CD4-positive, alpha-beta memory T cell (primary cell): ENCODE measurements at places on chromosomes 6 and 20. TPM values are rescaled to one million over a fixed set of nuclear protein-coding genes. Genes with fewer than 3 reads are reported as not detected.
A peak's percentile ranks its signal among the peaks of the same experiment; 100 is the strongest.

Gene PDYN
- total RNA-seq, result not detected

Gene OR14J1
- total RNA-seq, result not detected

Gene MCCD1
- total RNA-seq, result not detected

Gene FOXQ1
- not detected for total RNA-seq

Gene TMEM200A
- 1.2 TPM for total RNA-seq

Gene WFDC12
- total RNA-seq, result not detected

Gene PLTP
- not detected for total RNA-seq

Gene CLPSL2
- not detected for total RNA-seq

Gene ARMH2
- total RNA-seq, result 3.1 TPM

Gene MUC22
- not detected for total RNA-seq

- no peak overlapping the region for H3K4me3 ChIP-seq
- no peak overlapping the region for H3K27ac ChIP-seq
- no peak for DNase-seq
- no peaks in the 10 kb centered on the region for H3K27me3 ChIP-seq
These were observed 402.5 kb upstream of the FKBP1C start for GRCh38 chr6:62808565-62809293.

- H3K27ac ChIP-seq, result no peak overlapping the region
- H3K4me3 ChIP-seq, result no peak overlapping the region
- no peaks in the 10 kb centered on the region for H3K27me3 ChIP-seq
- H3K36me3 ChIP-seq, result no peaks in the 10 kb centered on the region
- DNase-seq, result no peak
These were observed 74.4 kb downstream of the YTHDF1 start for GRCh38 chr20:63141531-63141930.

DNA sequence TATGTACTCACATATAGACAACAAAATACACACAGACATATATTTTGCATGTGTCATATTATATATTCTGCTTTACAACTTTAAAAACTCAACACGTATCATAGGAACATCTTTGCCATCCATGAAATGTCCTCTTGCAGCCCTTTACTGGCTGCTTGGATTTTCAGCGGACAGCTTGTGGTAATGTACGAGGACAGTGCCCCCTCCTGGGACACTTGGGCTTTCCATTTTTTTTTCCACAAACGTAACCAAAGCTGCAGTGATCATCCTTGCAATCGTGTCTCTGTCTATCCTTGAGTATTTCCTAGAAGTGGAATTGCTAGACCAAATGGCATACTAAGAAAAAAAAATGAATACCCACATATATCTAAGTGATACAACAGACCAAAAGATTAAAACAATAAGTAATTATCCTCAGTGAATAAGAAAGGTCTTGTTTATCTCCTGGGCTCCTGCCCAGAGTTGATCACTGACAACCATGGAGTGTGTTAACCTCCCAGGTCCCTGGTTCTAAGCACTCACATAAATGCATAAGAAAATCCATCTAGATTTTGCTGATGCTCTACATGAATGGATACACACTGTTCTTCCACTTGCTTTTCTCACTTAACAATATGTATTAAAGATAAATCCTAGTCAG lies 18.1 kb downstream of the BPI start:
- H3K36me3 ChIP-seq, result no peaks in the 10 kb centered on the region
- H3K27me3 ChIP-seq, result no peaks in the 10 kb centered on the region
- no peaks in the 10 kb centered on the region for H3K4me1 ChIP-seq
- DNase-seq, result no peak
- H3K4me3 ChIP-seq, result no peak overlapping the region
- no peak overlapping the region for H3K27ac ChIP-seq

GRCh38 chr6:46948699-46949098 lies 27.0 kb upstream of the ADGRF5 start:
- no peaks in the 10 kb centered on the region for H3K27me3 ChIP-seq
- DNase-seq, result no peak
- H3K4me3 ChIP-seq, result no peak overlapping the region
- no peaks in the 10 kb centered on the region for H3K36me3 ChIP-seq
- H3K4me1 ChIP-seq, result no peaks in the 10 kb centered on the region

DNA sequence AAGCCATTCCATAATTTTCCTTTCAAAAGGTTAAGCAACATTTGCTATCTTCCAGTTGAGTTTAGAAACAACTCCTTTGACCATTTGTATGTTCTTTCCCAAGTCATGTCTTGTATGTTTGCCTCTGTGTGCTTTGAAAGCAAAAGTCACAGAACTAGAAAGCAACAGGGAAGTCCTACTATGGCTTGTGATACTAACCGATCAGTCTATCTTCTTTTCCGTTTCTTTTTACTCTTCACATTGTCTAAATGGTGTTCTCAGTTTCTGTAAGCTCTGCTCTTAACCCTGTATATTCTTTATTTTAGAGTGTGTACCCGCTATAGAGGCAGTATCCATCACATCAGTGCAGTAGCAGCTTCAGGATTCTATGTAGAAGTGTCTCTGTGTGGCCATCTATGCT lies 32.9 kb downstream of the TMEM244 start:
- H3K27ac ChIP-seq, result no peak overlapping the region
- no peaks in the 10 kb centered on the region for H3K4me1 ChIP-seq
- no peaks in the 10 kb centered on the region for H3K36me3 ChIP-seq
- no peak overlapping the region for H3K4me3 ChIP-seq
- no peaks in the 10 kb centered on the region for H3K27me3 ChIP-seq
- no peak for DNase-seq

GRCh38 chr6:142819603-142820337 lies 125.2 kb downstream of the HIVEP2 start:
- no peaks in the 10 kb centered on the region for H3K27me3 ChIP-seq
- H3K4me3 ChIP-seq, result peak overlapping the region; percentile 37
- H3K27ac ChIP-seq, result peak overlapping the region; percentile 76
- no peaks in the 10 kb centered on the region for H3K36me3 ChIP-seq
- DNase-seq, result peak; percentile 52
- peaks cover 88% of the 10 kb centered on the region for H3K4me1 ChIP-seq

DNA sequence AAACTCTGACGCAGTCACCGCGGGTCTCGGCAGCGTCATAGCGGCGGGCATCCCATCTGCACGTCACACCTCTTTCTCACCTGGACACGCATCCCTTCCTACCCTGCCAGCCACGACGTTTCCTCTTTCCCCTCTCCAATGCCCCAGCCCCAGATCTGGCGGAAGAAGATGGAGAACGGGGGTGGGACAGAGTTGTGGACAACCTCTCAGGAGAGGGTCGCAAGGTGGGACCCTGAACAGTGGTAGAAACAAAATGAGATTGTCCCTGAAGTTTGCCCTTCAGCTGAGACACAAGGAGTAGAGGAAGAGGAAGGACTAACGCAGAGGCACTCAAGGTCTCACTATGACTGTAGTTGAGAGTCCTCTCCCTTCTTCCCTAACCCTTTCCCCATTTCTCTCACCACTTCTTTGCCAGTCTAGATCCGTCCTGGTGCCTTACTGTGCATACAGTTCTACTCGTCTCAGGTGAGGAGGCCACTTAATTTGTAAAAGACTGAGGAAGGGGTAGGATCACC lies 562 bp downstream of the TRIM39 start:
- DNase-seq, result no peak
- H3K27ac ChIP-seq, result peak overlapping the region; percentile 99
- peaks cover 47% of the 10 kb centered on the region for H3K4me1 ChIP-seq
- H3K36me3 ChIP-seq, result peaks cover 25% of the 10 kb centered on the region
- H3K4me3 ChIP-seq, result peak overlapping the region; percentile 68

- no peaks in the 10 kb centered on the region for H3K36me3 ChIP-seq
- no peaks in the 10 kb centered on the region for H3K27me3 ChIP-seq
- no peaks in the 10 kb centered on the region for H3K4me1 ChIP-seq
These were observed 24.6 kb downstream of the MTFR2 start for GRCh38 chr6:136225496-136225895.

- H3K27me3 ChIP-seq, result no peaks in the 10 kb centered on the region
- no peaks in the 10 kb centered on the region for H3K36me3 ChIP-seq
- no peaks in the 10 kb centered on the region for H3K4me1 ChIP-seq
- no peak overlapping the region for H3K27ac ChIP-seq
- no peak overlapping the region for H3K4me3 ChIP-seq
These were observed 215.9 kb upstream of the AGPAT4 start for GRCh38 chr6:161489626-161490306.

- H3K27me3 ChIP-seq, result no peaks in the 10 kb centered on the region
- DNase-seq, result no peak
- H3K4me3 ChIP-seq, result no peak overlapping the region
- no peaks in the 10 kb centered on the region for H3K36me3 ChIP-seq
These were observed 12.5 kb upstream of the R3HDML start for GRCh38 chr20:44324343-44324742.

- H3K36me3 ChIP-seq, result no peaks in the 10 kb centered on the region
- H3K27me3 ChIP-seq, result no peaks in the 10 kb centered on the region
- H3K27ac ChIP-seq, result no peak overlapping the region
- no peaks in the 10 kb centered on the region for H3K4me1 ChIP-seq
- H3K4me3 ChIP-seq, result no peak overlapping the region
- DNase-seq, result no peak
These were observed 194.1 kb downstream of the OGFRL1 start for GRCh38 chr6:71482742-71483141.

DNA sequence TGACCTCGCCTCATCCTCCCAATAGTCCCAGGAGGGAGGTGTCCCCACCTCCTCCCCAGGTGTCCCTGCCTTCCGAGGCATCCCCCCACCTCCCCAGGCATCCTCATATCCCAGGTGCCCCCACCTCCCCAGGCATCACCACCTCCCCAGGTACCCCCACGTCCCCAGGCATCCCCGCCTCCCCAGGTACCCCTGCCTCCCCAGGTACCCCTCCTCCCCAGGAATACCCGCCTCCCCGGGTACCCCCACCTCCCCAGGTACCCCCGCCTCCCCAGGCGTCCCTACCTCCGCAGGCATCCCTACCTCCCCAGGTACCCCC lies 198.9 kb downstream of the SYNDIG1 start:
- H3K27me3 ChIP-seq, result no peaks in the 10 kb centered on the region
- no peak overlapping the region for H3K27ac ChIP-seq
- no peak overlapping the region for H3K4me3 ChIP-seq
- DNase-seq, result no peak

GRCh38 chr6:55937261-55937947 lies 62.0 kb upstream of the BMP5 start:
- H3K27me3 ChIP-seq, result no peaks in the 10 kb centered on the region
- no peaks in the 10 kb centered on the region for H3K36me3 ChIP-seq
- DNase-seq, result no peak
- H3K4me3 ChIP-seq, result no peak overlapping the region
- H3K27ac ChIP-seq, result no peak overlapping the region

GRCh38 chr20:37630166-37630565 lies 63.7 kb upstream of the CTNNBL1 start:
- no peak for DNase-seq
- H3K4me1 ChIP-seq, result no peaks in the 10 kb centered on the region
- no peak overlapping the region for H3K4me3 ChIP-seq
- H3K27me3 ChIP-seq, result peaks cover 9% of the 10 kb centered on the region
